ENCODE measurements at places on chromosomes 6 and 20.

GRCh38 chr6:30988209-30988825, 4.8 kb downstream of the MUC21 start:
- DNase-seq: no peak

DNA sequence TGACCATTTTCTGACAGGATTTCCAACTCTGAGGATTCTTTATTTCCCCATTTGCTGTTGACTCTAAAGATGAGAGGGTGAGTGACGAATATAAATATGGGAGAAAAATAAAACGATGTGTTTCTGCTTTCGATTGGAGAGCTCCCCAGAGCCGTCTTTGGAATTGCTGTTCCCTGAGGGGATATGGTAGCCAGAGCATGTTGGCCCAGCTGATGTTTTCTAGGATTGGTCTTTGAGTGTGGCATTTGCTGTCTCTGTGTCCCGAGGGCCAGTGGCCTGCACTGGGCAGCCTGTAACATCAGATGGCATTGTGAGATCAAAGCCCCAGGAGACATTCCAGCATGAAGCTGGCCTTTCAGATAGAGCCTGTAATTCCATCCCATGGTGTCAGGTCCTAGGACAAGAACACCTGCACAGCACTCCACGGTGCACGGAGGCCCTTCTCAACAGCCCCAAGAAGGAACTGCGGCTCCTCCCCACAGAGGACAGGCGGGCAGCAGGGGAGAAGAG, 26.7 kb downstream of the PKIG start:
- DNase-seq: no peak

GRCh38 chr6:116579143-116579542, 7.8 kb downstream of the RWDD1 start:
- DNase-seq: no peak

GRCh38 chr20:53750827-53751619, 157.4 kb upstream of the ZNF217 start:
- peak; percentile 6 for DNase-seq

- DNase-seq: no peak
Measured at GRCh38 chr20:23244916-23245552, 105.6 kb upstream of the NXT1 start.

DNA sequence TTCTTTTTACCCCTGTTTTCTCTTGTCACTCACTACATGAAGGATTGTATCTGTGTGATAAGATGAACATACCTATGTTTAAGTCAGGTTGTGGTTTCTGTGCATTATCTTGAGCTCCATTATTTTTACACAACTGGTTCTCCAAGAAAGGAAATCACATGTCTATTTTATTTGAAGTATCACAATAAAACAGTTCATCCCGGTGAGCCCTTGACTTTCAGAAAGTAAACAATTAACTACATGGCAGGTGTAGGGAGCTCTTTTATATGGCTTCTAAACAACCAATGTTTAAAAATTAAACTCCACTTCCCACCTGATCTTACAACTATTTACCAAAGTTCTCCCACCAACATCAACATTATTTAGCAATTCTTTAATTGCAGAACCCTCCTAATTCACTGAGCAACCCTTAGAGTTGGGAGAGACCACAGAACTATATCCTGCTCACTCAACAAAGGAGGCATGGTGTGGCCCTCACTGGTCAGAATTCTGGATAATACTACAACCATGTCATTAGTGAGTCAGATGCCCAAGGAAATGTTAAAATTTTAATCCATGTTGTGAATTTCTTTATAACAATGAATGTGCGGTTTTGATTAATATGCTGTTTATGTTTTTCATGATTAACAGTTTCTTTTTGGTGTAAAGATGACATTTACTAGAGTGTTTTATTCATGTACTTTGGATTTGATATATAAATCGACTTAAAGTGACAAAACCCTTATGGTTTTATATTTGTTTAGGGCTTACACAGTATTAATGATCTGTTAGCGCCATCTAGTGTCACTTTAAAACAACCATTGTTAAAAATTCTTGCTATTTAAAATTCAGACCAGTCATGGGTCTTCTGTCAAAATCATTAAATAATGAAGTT, 50.0 kb upstream of the SCGN start:
- DNase-seq: no peak

Data from anterior cingulate cortex (tissue), 58 donors.